Stimulated activated CD8-positive, alpha-beta memory T cell treated with anti-CD3 and anti-CD28 coated beads, Interleukin-15, amount 100 ng/mL, for 24 hours (primary cell): ENCODE measurements at places on chromosomes 2 and 18.

DNA sequence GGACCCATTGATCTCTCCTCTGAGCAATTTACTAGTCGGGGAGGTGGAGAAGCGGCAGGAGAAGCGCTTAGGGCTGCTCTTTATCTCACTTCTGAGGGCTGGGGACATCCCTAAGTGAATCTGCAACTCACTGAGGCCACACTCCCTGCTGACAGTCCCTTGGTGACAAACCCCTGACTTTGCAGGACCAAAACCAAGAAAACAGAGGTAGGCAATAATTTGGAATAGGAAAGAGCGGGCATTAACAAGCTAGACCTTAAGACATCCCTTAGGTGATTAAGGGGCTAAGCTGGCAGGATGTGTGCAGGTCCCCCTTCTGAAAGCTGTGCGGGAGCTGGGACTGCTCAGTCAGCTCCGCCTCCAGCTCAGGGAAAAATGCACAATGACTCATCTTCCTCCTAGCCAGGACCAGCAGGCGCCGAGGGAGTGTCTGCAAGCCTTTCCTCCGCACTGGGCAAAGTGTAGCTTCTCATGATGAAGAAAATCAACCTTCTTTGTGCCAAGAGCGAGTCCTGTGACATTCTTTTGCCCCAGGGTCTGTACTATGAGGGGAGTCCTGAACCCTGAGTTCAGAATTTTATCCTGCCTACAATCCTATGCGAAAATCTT lies 63.3 kb downstream of the BOD1L2 start:
- DNase-seq: no peak

GRCh38 chr2:233764264-233764663 lies 4.2 kb downstream of the UGT1A1 start:
- DNase-seq: no peak

GRCh38 chr2:40173276-40173675 lies 278.6 kb downstream of the SLC8A1 start:
- DNase-seq: no peak

GRCh38 chr2:134402410-134402809 lies 148.5 kb downstream of the MGAT5 start:
- no peak for DNase-seq

DNA sequence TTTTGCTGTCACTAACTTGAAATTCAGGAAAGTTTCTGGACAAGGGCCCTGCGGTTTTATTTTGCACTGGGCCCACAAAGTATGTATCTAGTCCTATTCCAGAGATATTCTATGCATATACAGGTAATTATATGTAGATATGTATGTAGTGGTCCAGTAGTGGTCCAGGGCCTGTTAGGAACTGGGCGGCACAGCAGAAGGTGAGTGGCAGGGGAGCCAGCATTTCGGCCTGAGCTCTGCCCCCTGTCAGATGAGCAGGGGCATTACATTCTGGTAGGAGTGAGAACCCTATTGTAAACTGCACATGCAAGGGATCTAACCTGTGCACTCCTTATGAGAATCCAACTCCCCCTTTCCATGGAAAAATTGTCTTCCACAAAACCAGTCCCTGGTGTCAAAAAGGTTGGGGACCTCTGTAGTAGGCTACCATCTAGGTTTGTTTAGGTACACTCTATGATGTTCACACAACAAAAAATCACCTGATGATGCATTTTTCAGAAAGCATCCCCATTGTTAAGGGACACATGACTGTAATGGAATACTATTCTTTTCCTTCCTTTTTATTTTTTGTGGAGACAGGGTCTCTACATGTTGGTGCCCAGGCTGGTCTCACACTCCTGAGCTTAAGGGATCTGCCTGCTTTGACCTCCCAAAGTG lies 2.8 kb upstream of the PPP4R3B start:
- DNase-seq: no peak
